ENCODE measurements at places on chromosomes 7 and 10.

- no peak for DNase-seq
Measured at GRCh38 chr7:140981951-140982350, 32.8 kb downstream of the MRPS33 start.

DNA sequence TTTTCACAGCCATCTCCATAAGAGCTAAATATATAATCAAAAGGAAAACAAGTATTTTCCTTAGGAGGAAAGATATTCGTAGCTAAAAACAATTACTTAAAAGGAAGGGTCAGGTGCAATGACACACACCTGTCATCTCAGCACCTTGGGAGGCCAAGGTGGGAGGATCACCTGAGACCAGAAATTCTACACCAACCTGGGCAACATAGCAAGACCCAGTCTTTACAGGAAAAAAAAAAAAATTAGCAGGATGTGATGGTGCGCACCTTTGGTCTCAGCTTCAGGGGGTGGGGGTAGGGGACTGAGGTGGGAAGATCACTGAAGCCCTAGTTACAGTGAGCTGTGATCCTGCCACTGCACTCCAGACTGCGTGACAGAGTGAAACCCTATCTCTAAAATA lies 11.9 kb downstream of the TNPO3 start:
- DNase-seq = no peak

DNA sequence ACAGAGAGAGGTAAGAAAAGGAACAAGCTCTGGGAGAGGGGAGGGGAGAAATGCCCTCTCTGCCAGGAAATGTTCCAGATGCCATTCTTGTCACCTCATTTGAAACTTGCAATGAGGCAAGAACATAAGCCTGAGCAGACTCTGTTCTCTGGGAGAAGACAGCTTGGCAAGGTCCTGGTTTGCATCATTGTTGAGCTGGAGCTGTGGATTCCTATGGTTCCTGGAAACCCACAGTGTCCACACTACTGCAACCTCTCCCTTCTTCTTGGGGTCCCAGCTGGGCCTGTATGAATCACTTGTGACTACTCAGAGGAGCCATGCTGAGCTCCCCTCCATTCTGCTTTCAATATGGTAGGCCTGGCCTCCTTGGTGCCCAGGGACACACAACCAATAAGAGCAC lies 60.8 kb upstream of the HECTD2 start:
- no peak for DNase-seq

DNA sequence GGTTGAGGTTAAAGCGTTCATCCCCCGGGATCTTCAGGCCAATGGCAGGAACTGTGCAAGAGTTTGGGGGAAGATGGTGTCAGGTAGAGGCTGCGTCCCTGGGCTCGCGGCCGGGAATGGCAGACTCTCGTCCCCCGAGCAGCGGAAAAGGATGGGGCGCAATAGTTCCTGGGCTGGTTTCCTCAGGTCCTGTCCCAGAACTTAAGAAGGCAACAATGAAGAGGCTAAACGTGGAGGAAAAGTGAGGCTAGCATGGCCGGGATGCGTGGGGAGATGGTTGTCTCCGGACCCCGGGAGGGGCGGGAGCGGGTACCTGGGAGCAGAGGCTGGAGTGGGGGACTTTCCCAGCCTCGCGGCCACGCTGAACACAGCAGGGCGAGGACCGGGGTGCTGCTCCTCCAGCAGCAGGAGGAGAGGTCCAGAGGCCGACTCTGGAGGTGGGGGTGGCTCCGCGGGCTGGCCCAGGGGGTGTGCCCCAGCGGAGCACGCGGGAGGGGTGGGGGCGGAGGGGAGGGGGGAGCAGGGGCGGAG lies 882 bp downstream of the IRF5 start:
- no peak for DNase-seq

- no peak for DNase-seq
Measured at GRCh38 chr10:74238031-74238431, 87.0 kb downstream of the ADK start.

DNA sequence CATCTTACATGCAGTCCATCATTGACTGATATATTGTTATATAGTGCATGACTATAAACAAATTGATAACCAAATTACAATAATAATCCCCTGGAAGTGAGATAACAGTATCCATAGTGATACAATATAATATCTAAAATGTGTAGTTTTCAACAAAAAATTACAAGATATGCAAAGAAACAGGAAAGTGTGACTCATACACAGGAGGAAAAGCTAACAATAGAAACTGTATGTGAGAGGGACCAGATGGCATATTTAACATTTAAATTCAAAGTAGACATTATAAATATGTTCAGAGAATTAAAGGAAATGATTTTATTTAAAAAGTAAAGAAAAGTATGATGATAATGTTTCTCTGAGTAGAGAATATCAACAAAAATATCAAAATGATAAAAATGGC lies 8.0 kb downstream of the OR9A2 start:
- DNase-seq = no peak

- DNase-seq = no peak
Measured at GRCh38 chr10:84822931-84823630, 494.7 kb downstream of the CCSER2 start.

DNA sequence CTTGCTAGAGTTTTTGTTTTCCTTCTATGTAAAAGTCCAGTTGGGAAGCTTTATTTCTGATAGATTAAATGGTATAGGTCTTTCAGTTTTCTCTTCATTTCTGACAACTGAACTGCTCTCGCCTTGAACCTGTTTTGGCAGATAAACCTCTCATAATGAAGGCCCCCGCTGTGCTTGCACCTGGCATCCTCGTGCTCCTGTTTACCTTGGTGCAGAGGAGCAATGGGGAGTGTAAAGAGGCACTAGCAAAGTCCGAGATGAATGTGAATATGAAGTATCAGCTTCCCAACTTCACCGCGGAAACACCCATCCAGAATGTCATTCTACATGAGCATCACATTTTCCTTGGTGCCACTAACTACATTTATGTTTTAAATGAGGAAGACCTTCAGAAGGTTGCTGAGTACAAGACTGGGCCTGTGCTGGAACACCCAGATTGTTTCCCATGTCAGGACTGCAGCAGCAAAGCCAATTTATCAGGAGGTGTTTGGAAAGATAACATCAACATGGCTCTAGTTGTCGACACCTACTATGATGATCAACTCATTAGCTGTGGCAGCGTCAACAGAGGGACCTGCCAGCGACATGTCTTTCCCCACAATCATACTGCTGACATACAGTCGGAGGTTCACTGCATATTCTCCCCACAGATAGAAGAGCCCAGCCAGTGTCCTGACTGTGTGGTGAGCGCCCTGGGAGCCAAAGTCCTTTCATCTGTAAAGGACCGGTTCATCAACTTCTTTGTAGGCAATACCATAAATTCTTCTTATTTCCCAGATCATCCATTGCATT lies 27.1 kb downstream of the MET start:
- DNase-seq = no peak

DNA sequence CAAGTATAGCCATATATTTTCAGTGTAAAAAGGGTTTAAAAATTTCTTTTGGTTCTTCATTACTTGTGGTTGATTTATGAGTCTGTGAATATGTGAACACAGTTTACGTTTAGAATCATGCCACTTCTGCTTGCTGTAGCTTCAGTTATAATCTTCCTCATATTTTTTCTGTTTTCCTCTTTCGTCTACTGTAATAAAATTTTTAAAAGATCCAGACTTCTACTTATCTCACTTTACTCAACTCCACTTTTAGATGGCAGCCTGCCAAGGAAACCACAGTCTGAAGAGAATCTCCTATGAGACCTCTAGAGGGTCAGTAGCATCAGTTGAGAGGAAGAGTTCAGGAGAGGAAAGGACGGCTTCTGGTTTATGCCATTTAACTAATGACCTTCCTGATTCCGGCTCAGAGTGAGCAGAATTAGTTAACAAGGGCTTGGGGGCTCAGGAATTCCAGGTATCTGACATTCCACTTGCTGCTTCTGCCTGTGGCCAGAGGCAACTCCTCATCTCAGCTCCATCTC lies 21.4 kb downstream of the CREB5 start:
- no peak for DNase-seq
